ENCODE measurements at places on chromosomes 13 and 19. TPM values are rescaled to one million over a fixed set of nuclear protein-coding genes. Genes with fewer than 3 reads are reported as not detected.

PLK5 gene
- total RNA-seq, result not detected

KRTDAP gene
- total RNA-seq, result not detected

SHISA7 gene
- total RNA-seq, result not detected

SIGLEC8 gene
- 0.94 TPM for total RNA-seq

SKA3 gene
- 0.19 TPM for total RNA-seq

FGF22 gene
- not detected for total RNA-seq

KIR2DL4 gene
- not detected for total RNA-seq

PCP2 gene
- total RNA-seq, result not detected

HCN2 gene
- total RNA-seq, result not detected

PGLYRP2 gene
- not detected for total RNA-seq

APOE gene
- total RNA-seq, result 1,106 TPM

SIAH3 gene
- not detected for total RNA-seq

Data from subcutaneous adipose tissue (tissue), 4 donors.